ENCODE measurements at places on chromosomes 1 and 21.

DNA sequence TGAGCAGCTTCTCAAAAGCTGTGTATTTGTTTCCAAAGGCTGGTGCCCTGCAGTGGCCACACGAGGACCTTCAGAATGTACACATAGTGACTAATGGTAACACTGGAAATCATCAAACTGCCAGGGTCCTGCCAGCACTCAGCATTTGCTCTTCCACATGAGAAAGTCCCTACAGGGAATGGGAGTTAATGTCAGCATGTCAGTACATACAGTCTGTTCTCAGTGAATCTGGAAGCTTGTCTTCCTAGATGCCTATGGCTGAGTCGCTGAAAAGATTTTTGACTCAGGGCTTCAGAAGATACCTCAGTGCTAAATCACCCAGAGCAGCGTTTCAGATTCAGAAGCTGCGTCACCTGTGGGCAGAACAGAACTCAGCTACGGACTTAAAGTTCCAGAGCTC, 108.2 kb downstream of the CDC7 start:
- DNase-seq = no peak

GRCh38 chr21:45869121-45870007, 112.2 kb upstream of the COL6A1 start:
- DNase-seq = no peak

GRCh38 chr1:99992760-99993467, 23.1 kb downstream of the SLC35A3 start:
- DNase-seq = peak; percentile 11

- DNase-seq = no peak
Measured at GRCh38 chr1:162982364-162982763, 86.8 kb upstream of the RGS4 start.

DNA sequence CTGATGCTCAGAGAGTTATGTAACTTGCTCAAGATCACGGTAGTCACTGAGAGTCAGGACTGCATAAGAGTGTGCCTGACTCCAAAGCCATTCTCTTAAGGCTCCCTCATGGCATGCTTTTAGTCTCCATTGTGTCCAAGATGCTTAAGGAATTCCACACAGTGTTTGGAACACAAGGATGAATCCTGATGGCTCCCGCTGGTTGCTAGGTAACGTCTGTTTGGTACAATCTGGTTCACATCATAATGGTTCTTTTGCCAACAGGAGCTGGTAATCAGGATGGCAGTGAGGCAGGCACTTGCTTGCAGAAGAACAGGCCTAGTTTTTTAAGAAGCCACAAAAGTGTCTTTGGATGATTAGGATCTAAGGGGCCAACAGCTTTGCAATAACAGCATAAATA, 436.5 kb upstream of the DAB1 start:
- DNase-seq = no peak

DNA sequence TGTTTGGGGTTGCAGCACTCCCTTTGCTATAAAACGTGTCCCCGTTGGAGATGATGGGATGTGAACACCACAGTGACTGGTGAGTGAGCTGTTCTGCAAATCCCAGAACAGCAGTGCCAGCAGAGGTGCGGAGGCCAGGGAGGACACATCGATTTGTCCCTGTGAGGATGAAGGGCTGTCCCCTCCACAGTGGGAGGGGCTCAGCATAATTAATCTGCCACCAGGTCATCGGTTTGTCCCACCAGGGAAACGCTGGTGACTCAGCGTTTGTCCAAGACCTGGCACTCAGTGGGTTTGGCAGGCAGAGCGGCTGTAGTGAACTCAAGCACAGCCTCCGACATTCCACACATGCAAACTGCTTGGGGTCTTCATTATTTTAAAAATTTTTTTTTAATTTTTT, 22.8 kb upstream of the PDE9A start:
- no peak for DNase-seq

- DNase-seq = no peak
Measured at GRCh38 chr1:208079161-208079560, 165.0 kb downstream of the PLXNA2 start.

GRCh38 chr1:198794498-198794897, 155.7 kb downstream of the PTPRC start:
- DNase-seq = no peak

DNA sequence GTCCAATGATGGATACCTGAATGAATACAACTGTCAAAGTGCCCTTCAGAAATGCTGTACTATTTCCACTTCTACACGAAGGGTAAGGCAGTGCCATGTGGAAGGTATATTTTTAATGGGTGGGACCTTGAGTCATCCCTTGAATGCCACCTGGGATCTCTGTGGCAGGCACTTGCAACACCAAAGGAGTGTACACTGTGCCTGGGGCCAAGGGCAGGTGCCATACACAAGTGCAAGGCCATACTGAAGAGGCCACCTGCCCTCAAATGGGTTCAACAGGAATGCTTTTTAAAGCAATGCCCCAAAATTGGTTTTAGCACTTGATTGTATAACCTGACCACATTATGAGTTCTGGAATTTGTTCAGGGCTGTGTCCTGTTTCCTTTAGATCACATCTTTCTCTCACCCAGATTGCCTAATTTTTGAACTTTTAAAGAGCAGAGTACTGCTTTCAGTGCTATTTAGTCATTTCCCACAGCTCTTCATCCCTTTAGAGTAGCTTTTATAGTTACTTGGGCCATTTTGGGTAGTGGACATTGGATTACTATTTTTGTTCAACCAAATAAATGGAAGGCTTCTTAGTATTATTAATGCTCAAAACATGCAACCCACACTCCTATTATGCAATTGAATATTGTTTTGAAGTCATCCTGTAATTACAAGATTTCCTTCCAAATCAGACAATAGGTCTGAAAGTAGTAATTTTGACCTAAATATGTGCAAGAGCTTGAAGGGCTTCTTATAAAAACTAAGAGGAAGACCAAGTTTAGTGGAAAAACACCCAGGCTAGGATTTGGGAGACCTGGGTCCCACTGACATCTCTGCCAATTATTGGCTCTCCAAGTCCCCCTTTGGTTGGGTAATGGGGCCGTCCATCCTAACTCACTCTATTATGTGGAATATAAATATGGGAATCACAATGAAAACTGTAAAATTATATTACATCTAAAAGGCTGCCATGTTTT, 57.2 kb downstream of the LEPR start:
- no peak for DNase-seq

- DNase-seq = no peak
Measured at GRCh38 chr1:9150582-9151327, 21.9 kb upstream of the GPR157 start.

- peak; percentile 29 for DNase-seq
Measured at GRCh38 chr1:203325026-203325417, 19.7 kb downstream of the BTG2 start.

GRCh38 chr1:33634806-33635205, 162.4 kb downstream of the ZSCAN20 start:
- DNase-seq = peak; percentile 50

- DNase-seq = no peak
Measured at GRCh38 chr1:168806952-168807351, 77.9 kb upstream of the DPT start.

- no peak for DNase-seq
Measured at GRCh38 chr1:208204779-208205178, 39.4 kb downstream of the PLXNA2 start.

- DNase-seq = no peak
Measured at GRCh38 chr1:179237222-179237621, 7.7 kb upstream of the ABL2 start.

DNA sequence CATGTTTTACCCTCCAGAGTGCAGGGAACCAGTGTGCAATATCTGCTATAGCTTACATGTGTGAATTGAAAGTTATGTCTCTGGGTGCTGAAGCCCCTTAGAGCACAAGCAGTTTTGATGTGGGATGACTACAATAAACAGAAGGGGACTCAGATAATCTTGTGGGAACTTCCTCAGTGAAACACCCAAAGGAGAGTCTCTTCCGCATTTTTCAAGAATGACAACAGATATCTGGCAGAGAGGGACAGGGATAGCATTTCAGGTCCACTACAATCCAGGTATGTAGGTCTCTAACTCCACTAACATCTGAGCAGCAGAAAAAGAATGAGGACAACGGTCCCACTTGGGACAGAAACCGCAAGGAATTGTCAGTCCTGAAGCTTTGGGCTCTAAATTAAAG, 67.6 kb upstream of the PDE4B start:
- no peak for DNase-seq

DNA sequence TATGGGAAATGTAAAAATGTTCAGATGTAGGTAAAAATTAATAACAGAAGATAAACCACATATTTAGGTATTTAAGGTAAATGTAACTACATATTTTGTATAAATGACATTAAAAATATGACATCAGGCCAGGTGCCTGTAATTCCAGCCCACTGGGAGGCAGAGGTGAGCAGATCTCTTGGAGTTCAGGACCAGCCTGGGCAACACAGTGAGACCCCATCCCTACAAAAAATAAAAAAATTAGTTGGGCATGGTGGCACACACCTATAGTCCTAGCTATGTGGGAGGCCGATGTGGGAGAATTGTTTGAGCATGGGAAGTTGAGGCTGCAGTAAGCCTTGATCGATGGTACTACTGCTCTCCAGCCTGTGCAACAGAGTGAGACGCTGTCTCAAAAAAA, 216.5 kb downstream of the SPATA17 start:
- no peak for DNase-seq

DNA sequence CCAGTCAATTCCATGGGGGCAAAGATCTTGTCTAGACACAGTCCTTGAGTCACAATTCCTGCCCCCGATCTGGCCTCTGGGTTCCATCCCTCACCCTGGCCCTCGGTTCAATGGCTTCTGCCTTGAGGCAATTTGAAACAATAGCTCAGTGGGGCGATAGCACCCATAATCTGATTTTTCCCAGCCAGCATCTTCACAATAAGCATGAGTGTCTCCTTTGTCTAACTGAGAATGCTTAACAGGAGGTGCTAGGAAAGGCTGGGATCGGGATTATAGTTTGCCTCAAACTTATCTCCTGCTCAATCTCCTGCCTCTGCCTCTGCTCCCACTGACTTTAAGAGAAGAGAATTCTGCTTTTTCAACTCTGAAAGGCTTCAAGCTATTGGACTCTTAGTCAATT, 293.9 kb upstream of the PROX1 start:
- no peak for DNase-seq

DNA sequence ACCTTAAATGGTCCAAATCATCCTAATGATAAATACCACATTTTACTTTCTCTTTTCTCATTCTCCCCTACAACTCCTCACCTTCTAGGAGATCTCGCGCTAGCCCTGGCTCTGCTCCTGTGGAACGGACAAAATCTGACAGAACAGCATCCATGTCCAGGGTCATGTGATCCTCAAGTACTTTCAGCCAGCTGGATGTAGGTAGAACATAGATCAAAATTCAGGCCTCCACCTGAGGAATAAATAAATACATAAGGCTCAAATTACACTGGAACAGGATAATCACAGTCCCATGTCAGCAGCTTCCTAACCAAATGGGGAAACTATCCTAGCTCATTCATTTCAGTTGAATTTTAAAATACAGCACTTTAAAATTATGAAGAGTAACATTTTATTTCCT, 33.2 kb downstream of the OTUD7B start:
- DNase-seq = no peak

DNA sequence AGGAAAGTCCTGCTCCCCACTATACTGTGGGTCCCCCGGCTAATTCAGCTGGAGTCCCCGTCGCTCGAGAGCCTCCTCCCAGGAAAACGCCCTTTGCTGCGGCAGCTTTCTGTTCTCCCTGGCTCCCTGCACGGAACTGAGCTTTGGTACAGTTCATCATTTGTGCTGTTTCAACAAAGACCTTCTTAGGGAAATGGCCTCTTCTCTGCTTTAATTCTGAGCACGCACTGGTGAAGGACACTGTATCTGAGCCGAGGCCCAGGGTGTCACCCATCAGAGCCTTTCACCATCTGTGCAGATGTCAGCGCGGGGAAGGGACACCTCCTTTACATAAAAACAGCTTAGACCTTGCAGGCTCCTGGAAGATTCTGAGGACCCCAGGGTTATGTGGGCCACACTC, 13.5 kb upstream of the PEX10 start:
- no peak for DNase-seq

DNA sequence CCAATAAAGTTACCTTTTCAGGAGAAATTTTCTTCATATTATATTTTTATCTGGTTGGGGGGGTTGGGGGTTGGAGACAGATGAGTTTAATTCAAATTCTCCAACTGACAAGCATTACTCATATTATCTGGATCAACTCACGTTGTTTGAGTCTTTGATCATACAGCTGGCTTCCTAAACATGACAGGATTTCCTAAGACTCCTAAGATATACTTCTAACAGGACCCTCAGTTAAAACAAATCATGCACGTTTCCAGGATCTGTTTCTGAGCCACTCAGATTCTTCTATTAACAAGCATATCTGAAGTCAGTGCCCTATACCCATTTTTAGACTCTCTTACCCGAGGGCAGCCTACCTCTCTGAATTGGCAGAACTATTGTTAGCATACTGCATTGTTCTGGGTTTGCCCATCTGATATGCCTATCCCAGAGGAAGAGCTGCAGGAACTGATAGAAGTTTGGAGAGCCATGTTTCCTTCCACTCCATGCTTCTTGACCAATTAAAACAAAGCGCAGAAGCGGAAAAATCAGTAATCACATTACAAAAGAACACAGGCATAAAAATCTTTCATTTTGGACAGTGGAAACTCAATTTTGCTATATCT, 653.9 kb downstream of the LTN1 start:
- no peak for DNase-seq

DNA sequence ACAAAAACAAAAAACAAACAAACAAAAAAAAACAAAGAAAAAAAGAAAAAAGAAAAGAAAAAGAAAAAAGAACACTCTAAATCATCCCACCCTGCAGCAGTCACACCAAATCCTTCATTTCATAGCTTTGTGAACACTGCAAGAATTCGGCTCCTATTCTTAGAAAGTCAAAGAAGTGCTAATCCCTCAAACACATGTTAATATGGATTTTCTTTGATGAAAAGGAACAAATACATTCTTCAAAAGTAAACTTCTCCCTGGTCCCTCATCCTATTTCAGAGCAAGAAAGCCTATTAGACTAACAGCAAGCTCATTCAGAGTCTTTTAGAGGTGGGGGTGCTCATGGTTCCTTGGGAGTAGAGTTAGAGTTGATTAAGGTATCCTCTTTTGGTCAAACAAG, 7.2 kb upstream of the MRPL39 start:
- no peak for DNase-seq

DNA sequence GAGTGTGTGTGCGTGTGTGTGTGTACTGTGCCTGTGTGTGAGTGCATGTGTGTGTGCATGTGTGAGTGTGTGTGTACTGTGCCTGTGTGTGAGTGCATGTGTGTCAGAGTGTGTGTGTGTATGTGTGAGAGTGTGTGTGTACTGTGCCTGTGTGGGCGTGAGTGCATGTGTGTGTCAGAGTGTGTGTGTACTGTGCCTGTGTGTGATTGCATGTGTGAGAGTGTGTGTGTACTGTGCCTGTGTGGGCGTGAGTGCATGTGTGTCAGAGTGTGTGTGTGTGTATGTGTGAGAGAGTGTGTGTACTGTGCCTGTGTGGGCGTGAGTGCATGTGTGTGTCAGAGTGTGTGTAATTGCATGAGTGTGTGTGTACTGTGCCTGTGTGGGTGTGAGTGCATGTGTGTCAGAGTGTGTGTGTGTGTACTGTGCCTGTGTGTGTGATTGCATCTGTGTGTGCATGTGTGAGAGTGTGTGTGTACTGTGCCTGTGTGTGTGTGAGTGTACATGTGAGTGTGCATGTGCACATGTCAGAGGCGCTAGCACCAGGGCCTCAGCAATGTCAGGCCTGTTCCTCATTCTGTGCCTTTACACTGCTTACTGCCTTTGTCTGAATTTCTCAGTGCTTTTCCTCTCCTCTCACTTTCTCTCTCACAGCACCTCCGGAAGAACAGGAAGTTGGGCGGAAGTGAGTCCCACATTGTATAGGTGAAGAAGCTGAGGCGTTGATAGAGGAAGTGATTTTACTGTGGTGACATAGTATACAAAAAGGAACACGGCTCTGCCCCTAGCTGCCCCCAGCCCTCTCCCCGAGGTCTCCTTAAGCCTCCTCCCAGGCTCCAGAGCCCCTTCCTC, 4.9 kb downstream of the SLC5A9 start:
- peak; percentile 6 for DNase-seq

Data from NB4 (cell line).